Stimulated activated CD8-positive, alpha-beta memory T cell treated with anti-CD3 and anti-CD28 coated beads, Interleukin-4, amount 100 ng/mL, for 4 hours (primary cell): ENCODE measurements at places on chromosomes 2 and 18.
A peak's percentile ranks its signal among the peaks of the same experiment; 100 is the strongest.

- no peak for DNase-seq
Observed at GRCh38 chr2:209772290-209772685, 656 bp downstream of the UNC80 start.

- DNase-seq: no peak
Observed at GRCh38 chr2:78077633-78078032, 555.5 kb upstream of the LRRTM4 start.

DNA sequence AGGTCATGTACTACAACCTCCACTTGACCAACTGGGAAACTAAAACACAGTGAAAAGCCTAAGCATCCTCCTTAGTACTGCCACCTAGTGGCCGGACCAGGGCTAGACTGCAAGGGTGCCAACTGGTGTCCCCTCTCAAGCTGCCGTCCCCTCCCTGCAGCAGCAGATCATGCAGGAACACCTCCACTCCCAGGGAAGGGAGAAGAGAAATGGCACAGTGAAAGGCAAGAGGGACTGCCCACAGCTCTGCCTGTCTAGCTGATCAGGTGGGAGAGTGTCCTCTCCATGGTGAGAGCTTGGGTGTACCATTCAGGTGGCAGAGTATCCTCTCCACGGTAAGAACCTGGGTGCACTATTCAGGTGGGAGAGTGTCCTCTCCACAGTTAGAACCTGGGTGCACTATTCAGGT is 78.1 kb downstream of the AAK1 start:
- peak; percentile 51 for DNase-seq

DNA sequence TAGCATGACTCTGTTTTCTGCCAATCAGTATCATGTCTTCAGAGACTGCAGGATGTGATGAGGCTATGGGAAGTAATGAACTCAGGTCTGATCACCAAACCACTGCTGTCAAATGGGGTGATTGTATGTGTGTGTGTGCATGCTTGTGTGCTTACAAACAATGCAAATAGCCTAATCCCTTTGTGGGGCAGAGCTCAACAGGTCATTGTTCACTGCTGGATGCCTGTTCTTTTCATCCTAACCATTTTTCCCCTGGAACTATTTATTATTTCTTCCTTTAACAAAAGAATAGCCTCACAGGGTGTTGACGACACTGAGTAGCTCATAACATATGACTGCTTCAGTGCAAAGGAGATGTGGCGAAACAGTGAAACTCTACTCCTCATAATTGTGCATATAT is 55.9 kb downstream of the NXPH2 start:
- no peak for DNase-seq

DNA sequence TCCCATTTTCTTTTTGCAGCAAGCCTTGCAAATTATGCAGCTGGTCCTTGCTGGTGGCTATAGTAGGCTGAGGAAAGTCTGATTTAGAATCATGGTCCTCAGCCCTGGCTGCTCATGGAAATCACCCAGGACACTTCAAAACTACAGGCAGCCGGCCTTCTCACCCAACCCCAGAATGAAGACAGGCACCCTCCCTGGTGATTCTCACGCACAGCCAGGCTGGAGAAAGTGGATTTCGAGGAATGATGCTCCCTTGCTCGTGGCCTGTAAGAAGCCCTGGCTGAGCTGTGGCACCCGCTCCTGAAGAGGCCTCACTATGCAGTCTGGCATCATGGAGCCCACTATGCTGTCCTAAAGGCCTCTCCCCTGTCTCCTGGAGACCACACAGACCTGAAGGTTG is 157.4 kb downstream of the CAPN13 start:
- DNase-seq: no peak

- no peak for DNase-seq
Observed at GRCh38 chr2:216634370-216635148, 1.3 kb downstream of the IGFBP2 start.

DNA sequence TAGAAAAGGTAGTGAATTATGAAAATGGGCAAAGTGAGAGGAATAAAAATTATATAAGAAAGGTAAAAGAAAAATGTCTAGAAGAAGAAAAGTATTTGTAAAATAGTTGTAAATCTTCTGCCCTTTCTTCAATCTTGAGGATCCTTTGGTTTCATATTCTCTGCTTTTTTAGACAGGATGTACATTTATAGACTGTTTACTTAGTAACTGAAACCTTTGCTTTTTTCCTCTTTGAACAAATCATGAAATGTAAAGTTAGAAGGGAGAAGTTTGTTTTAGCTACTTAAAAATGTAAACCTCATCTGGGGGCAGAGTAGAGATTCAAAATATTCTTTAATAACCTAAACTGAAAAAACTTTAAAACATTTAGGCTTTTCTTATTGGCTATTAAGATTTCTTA is 150.4 kb upstream of the ITGA4 start:
- DNase-seq: no peak
